ENCODE measurements at places on chromosomes 4 and X. TPM values are rescaled to one million over a fixed set of nuclear protein-coding genes. Genes with fewer than 3 reads are reported as not detected.

- no peak for DNase-seq
These were observed 27.3 kb downstream of the SH3BGRL start for GRCh38 chrX:81229229-81229628.

- DNase-seq, result no peak
These were observed at the start of gene PNMA6E for GRCh38 chrX:153401133-153401764. Gene PNMA6E (minus strand): TSS chrX:153401350. CDS start chrX:153398849, 2,501 bp downstream.

The GRIA3 gene
- total RNA-seq, result 0.29 TPM

The STAP1 gene
- total RNA-seq, result not detected

The SSX1 gene
- not detected for total RNA-seq

DNA sequence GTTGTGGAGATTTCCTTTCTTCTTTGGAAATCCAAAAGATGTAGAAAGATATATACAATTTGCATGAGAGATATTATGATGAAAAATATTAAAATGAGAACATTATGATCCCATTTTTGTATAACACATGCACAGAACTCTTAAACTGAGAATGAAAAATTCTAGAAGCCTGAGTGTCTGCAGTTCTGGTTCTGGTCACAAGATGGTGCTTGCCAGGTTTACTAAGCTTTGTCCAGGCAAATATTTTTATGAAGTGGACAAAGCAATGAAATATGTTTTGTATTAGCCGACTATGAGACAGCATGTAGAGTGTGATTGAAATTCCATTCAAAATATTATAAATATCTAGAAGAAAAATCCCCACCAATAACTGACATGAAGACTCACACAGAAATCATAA is 2.2 kb downstream of the PWWP3B start:
- no peak for DNase-seq

DNA sequence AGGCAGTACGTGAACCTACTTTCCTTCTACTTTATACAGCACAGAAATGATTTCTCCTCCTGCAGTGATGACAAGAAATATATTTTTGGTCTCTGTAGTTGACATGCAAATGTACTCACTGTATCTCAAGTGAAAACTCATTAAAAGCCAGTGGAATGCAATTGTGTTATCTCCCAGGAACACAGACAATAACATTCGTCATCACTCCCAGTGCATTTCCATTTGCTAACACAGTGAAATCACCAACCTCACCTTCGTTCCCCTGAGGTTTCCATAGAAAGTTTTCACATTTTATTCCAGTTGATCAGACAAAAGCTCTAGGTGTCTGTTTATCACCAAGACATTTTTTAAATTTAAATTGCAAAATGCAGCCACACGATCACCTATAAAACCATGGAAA is 2.5 kb upstream of the SPANXD start:
- DNase-seq, result no peak

The L1CAM gene
- 10.4 TPM for total RNA-seq

GRCh38 chr4:156751486-156751885 is 220.1 kb downstream of the PDGFC start:
- DNase-seq, result no peak

GRCh38 chr4:25859429-25860148 is 3.2 kb downstream of the SEL1L3 start:
- DNase-seq, result no peak

- no peak for DNase-seq
These were observed 32.9 kb upstream of the SPRY1 start for GRCh38 chr4:123363729-123364128.

The UGT2A1 gene
- total RNA-seq, result not detected

DNA sequence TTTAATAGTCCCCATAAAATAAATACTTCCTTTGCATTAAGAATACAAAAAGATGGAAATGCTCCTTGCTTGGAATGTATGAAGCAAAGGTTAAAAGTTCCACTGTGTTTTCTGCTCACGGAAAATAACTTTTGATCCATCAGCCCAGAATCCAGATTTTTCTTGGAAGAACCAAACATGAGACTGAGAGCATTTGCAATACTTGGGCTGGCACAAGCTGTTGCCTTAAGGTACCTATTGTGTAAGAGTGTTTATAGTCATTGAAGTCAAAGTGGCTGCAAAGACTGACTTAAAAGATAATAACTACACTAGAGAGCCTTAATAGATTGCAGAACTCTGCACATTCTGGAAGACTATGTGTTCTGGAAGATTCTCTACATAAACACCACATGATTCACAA is 281.4 kb downstream of the RAB28 start:
- no peak for DNase-seq

GRCh38 chr4:8534129-8534528 is 46.1 kb upstream of the GPR78 start:
- no peak for DNase-seq

GRCh38 chr4:77201857-77202256 is 44.9 kb downstream of the CCNG2 start:
- no peak for DNase-seq

GRCh38 chr4:1339489-1339888 is 7.5 kb upstream of the UVSSA start:
- no peak for DNase-seq

The SH3D19 gene
- total RNA-seq, result 82.3 TPM

- DNase-seq, result no peak
These were observed 83.7 kb downstream of the MGST2 start for GRCh38 chr4:139749338-139749737.

GRCh38 chrX:53093177-53093655 is 726 bp upstream of the KANTR start:
- DNase-seq, result peak; percentile 87

The FAM50A gene
- total RNA-seq, result 16.2 TPM

The LEF1 gene
- 7.2 TPM for total RNA-seq

The MRPL1 gene
- 14.6 TPM for total RNA-seq

DNA sequence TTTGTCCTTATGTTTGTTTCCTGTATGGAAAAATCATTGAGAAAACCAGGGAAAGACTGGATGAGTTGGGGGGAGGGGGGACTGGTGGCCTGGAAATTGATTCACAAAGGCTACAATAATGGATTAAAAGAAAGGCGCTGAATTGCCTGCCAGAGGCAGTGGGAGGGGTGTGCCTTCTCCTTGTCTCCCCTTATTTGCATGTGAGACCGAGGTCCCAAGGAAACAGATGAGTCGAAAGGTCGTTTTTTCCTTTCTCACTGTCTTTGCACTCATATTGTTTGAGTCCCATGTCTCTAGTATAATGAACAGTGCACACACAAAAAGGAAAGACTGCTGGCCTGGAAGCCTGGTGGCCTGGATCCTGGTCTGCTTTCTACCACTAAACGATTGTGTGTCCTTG is 86.6 kb upstream of the ZDHHC15 start:
- DNase-seq, result no peak

- no peak for DNase-seq
These were observed 364.8 kb downstream of the PCDH10 start for GRCh38 chr4:133513901-133514300.

DNA sequence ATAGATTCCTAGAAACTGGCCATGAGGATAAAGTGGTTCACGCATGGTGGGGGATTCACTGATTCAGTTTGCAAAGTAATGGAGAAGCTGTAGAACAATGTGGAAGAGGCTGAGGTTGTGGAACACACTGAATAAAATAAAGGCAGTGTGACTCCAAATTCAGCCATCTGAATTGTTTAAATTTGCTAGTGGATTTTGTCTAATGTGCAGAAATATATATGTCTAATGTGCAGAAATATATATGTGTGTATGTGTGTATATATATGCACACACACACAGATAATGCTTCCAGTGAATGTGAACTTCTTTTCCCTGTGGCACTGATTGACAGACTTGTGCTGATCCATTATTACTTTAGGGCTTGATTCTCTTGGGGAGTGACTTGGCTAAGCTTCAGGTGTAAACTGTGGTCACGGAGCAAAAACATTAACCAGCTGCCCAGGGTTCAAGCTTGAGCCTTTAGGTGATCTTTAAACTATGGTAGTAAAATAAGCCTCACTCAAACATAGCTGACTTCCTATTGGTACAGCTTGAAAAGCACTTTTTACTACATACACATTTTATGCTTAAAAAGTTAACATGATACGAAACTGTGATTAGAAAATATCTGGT is 3.5 kb downstream of the STBD1 start:
- DNase-seq, result no peak

The UBE2D3 gene
- total RNA-seq, result 523 TPM

DNA sequence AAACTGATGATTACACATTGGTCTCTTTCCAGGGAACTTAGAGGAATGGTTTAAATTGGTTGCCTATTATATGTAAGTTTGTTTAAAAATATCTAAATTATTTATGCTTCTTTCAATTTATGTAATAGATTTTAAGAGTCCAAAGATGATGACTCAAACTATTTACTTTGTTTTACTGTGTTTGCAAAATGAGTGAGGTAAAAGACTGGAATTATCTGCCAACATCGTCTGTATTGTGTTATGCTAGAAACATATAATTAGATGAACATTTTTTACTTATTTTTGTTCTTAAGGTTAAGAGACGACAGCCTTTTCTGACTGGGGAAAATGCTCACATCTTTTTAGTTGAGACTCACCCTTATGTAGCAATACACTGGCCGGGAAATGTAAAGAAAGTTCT is 51.1 kb upstream of the SYTL5 start:
- DNase-seq, result no peak

GRCh38 chr4:24671849-24672248 is 87.5 kb upstream of the DHX15 start:
- DNase-seq, result no peak

DNA sequence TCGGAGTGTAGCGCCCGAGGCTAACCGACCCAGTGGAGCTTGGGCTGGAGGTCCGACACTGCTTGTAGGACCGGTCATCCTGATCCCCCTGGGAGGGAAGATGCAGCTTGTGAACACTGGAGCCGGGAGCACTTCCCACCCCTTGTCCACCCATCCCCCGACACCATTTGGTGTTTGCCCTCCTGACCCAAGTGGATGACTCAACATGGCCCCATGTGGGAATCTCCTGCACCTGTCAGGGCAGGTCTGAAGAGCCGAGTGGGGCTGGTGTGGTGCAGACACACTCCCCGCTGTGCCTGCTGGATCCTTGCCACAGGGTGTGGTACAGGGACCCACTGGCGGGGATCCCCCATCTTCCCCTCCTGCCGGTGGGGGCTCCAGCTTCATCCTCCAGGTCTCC is 90.0 kb upstream of the AFAP1 start:
- no peak for DNase-seq

The PNMA5 gene
- not detected for total RNA-seq

The HNRNPH2 gene
- total RNA-seq, result 60.6 TPM

DNA sequence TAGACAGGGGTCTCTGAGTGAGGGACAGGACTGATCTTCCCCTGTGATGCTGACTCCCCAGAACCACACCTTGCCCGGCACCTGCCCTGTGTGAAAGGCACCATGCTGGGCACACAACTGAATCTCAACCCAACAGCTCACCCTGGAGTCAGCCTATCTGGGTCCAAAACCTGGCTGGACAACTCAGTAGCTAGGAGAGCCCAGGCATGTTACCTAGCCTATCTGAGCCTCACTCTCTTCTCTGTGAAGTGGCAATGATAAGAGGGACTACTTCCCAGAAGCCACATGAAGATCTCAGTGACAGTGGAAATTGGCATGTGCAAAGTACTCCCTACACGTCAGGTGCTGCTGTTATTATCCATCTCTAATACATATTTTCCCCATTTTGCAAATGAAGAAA is 44.8 kb upstream of the PPP2R2C start:
- DNase-seq, result no peak

The RNF113A gene
- total RNA-seq, result 13.9 TPM

Data from suprapubic skin (tissue), 4 donors.